ENCODE measurements at places on chromosomes 1 and 21.

DNA sequence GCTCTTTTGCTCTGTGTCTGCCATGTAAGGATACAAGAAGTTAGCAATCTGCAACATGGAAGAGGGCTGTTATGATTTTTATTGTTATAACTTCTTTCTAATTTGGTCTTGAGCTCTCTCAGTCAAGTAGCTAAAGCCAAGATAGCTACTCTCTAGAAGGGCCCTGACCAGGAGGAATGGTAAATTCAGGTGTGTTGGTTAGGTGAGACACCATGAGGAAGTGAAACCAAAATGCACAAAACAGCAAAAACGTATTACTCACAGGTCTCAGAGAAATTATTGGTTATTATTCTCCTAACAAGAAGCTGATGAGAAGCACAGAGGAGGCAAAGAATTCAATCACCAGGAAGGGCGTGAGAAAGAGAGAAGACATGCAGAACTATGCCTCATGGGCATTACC lies 51.8 kb upstream of the INSL5 start:
- DNase-seq: no peak

GRCh38 chr1:224042557-224043118 lies 71.3 kb upstream of the FBXO28 start:
- no peak for DNase-seq

GRCh38 chr1:25947027-25947426 lies 40.8 kb upstream of the STMN1 start:
- no peak for DNase-seq

GRCh38 chr21:28337315-28337714 lies 655.4 kb downstream of the LTN1 start:
- no peak for DNase-seq

DNA sequence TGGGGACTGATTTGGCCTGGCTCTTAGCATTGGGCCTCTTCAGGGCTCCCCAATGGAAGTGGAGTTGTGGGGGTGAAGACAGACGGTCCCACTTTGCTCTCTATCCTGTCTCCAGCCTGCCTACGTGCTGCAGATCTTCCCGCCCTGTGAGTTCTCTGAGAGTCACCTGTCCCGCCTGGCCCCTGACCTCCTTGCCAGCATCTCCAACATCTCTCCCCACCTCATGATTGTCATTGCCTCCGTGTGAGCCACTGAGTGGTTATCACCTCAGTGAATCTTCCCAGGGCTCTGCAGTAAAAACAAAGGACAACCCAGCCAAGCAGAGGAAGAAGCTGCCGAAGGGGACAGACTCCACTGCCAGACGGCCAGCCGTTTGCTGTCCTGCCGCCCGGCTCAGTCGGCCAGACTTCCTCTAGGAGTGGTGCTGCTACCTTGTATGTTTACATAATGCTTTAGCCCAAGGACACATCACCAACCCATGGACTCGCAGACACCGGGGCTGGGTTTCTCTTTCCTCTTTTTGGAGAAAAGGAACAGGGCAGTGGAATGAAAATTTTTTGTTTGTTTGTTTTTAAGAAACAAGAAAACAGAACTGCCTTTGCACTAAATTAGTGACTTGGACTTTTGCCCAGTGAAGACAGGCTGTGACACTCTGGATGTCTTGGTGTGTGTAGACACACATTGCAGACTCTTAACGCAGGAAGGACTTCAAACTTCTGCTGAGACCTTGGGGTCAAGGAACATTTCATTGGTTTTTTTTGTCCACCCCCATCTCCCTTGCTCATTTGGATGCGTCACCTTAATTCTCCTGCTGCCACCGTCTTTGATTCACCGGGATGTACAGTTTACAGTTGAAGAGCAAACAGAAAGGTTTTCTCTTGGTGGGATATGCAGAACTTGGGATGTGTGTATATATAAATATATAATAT lies 36.5 kb downstream of the ZBTB17 start:
- DNase-seq: no peak

DNA sequence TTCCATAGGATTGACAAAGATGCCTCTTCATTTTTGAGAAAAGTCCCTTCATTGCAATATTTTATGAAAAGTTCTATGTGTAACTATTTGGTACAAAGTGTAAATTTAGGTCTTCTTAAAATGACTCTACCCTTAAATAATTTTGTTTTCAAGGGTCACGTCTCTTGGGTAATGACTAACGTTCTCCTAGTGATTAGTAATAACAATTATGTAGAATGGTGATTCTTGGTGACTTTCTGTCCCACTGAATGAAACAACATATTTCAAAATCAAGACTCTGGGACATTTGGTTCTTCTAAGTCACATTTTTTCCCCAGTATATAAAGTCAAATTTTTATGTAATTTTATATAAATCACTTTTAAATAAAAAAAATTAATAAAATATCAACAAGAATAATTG lies 277.5 kb upstream of the ADAMTS5 start:
- DNase-seq: no peak

DNA sequence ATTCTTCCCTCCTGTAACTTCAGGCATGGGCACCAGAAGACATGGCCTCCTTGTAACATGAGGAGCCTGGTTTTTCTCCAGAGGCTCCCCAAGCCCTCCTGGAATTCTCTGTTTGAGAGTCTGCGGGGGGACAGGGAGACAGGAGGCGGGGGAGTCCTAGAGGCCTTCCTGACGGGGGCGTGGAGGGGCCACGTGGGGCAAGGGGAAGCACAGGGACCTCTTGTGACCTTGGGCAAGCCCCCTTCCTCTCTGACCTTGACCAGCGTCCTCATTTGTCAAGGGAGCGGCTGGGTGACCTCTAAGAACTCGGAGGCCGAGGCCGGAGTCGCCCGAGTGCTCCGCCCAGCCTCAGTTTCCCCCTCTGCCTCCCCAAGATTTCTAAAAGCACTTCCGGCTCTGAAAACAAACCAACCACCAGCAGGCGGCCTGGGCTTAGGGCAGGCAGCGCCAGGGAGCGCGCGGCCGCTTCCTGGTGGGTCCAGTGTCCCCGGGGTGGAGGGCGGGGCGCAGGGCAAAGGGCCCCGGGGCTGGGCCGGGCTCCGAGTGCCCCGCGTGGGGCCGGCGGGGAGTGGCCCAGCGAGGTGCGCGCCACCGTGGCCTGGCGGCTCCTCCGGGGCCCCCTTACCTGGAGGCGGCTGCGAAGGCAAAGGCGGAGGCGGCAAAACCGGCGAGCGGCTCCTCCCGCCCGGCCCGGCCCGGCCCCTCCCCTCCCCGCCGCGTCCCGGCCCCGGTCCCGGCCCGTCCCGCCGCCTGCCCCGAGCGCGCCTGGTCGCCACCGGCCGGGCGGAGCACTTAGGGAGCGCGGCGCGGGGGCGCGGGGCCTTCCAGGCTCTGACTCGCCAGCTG lies at the start of gene TMCO4:
Gene TMCO4, minus strand, starts transcription at position 687 of the 846 bp plus-strand sequence. CDS start 19,158 bp downstream, outside the sequence.
- peak; percentile 3 for DNase-seq

- DNase-seq: no peak
These were observed 61.1 kb downstream of the RIPK4 start for GRCh38 chr21:41705546-41706262.

GRCh38 chr1:35564037-35564883 lies 6.7 kb downstream of the NCDN start:
- peak; percentile 67 for DNase-seq
